ENCODE measurements at places on chromosomes 12 and 14.

DNA sequence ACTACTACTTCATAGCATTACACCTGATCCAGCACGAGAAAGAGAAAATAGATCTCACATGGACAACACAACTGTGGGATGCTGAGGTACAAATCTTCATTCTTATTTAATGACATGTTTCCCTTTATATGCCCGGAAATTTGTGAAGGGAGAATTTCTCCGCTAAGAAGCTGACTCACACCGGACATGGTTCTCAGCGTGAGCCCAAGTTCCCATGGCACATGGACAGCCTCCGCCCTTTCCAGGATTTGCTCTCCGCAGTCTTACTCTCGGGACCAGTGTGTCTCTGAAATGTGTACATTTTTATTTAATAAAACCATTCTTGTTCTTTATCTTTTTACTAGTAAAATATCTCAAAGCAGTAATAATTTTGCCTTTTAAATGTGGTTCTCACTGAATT lies 1154.8 kb downstream of the TMEM121 start:
- DNase-seq, result no peak

DNA sequence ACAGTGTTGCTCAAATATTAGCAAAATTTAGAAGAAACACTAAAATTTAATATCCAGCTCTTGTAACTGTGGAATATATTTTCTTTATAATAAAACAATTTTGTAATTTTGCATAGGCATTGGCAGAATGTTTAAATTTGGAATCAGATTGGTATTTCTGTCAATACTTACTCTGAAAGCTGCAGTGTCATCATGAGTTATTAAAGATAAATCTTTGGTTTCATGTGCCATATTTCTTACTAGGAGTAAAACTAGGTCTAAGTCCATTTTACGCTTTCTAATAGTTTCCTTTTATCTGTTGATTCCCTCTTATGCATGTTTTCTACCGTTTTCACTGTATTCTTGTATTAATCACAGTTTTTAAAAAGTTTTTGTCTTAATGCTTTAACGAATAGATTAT lies 49.7 kb downstream of the CCDC91 start:
- DNase-seq, result no peak

DNA sequence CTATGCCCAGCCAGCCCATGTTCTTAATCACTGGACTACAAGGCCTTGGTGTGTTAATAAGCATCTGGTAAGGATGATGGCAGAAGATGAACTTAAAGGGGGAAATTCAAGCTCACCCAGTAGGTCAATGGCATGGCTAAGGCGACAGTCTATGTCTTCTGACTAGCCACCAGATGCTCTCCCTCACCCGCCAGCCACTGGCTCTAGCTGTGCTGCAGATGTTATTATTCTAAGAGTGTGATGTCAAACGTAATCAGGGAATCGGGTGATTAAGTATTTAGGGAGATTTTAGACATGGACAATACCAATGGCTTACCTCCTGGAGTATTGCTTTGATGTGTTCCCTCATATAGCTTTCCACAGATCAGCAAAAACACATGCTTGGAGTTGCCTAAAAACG lies 39.2 kb upstream of the MAX start:
- DNase-seq, result no peak

DNA sequence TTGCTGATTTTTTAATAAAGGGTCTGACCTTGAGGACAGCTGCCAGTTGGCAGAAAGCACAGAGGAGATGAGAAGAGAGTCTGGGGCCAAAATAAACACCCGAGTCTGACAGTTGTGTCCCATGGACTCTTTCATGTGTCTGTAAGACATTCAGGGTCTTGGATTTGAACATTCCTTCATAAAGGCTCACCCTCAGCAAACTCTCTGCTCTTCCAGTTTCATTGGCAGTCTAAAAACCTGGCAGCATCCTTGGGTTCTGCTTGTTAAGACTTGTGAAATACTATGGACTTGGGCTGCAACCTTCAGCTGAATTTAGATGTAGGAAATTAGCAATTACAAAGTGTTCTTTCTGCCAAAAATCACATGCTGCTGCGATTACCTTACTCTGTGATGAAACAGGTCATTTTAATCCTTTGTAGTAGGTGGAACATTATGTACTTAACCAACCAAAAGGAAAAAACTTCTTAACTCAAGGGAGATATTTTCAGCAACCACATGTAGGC lies 32.0 kb upstream of the LMNTD1 start:
- DNase-seq, result no peak

- DNase-seq, result no peak
Observed at GRCh38 chr14:105058521-105059034, 6.7 kb downstream of the GPR132 start.

DNA sequence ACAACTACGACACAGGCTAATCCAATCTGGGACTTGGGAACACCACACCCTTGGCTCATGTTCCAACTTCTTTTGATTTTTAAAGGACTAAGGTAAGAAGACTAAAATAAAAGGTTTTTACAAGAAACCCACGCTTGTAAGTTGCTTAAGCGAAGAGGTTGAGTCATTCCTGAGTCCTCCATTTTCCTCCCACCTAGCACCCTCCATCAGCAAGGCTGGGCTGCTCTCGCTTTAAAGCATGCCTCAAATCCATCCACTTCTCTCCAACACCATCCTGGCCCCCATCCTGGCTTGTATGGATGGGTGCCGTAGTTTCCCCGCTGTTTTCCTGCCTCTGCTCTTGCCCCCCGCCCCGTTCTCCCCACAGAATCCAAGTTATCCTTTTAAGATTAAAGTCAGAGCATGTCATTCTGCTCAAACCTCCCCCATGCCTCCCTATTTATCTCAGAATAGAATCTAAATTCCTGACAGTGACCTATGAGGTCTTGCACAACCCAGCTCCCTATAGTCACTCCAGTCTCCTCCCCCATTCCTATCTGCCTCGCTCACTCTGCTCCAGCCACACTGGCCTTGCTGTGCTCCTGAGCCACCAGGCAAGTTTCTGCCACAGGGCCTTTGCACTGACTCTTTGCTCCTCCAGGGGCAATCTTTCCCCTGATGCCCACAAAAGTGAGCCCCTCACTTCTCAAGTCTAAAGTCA lies 34.5 kb downstream of the SCARB1 start:
- DNase-seq, result no peak

DNA sequence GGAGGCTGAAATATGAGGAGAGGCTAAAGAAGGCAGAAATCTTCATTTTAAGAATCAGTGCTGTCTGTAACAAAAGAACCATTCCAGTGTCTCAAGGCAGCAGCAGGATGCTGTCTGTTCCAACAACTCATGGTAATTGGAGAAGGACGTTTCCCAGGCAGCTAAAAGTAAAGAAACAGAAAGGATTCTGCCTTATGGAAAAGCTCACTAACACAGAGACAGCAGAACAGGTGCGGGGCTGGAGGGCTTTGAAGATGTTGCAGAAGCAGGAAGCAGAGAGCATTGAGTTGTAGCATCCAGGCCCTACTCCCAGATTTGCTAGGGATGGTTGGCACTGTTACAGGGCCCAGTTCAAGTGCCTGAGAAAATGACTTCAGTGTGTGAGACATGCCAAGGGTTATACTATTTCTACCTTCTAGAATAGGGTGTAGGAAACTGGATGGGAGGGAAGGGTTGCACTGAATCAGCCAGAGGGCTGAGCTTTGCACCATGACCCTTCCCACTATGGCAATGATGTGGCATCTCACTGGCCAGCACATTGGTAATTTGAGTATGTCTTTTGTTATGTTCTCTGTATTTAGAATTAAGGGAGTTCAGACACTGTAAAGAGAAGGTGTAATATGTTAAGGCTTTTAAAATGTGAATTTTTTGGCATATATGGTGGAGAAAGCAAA lies 160.0 kb upstream of the FBXO33 start:
- DNase-seq, result no peak

GRCh38 chr12:114975640-114976310 lies 291.8 kb upstream of the TBX3 start:
- DNase-seq, result no peak

- DNase-seq, result no peak
Observed at GRCh38 chr12:124321556-124322270, 26.8 kb downstream of the RFLNA start.

GRCh38 chr12:26854031-26854390 lies 21.0 kb upstream of the ITPR2 start:
- DNase-seq, result no peak

DNA sequence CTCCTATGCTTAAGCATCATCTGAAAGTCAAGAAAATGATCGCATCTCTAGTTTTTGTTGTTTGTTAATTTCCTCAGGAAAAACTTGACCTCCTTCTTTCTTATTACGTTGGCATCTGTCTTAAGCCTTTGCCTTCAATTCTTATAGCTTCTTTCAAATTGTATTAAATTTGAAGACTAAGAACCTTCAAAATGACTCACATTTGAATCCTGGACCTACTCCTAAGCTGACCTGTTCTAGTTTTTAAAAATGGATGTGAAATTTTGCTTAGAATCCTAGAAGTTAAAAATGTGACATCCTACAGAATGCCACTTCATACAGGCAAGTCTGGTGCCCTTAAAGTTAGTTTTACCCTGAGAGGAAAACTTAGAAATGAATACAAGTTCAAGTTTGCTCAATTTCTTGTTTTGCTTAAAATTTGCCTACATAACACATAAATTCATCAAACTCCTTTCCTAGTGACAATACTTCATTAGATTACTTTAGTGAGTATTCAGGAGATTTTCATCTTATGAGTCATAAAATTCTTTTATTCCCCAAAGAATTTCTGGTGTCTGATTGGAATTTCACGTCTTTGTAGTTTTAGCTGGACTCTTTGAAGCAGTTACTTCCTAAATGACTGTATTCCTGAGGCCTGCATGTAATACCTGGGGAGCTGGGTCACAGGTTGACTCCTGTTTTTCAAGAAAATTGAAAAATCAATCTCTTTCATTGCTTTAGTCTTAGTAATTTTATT lies 152.3 kb downstream of the MSRB3 start:
- DNase-seq, result no peak

DNA sequence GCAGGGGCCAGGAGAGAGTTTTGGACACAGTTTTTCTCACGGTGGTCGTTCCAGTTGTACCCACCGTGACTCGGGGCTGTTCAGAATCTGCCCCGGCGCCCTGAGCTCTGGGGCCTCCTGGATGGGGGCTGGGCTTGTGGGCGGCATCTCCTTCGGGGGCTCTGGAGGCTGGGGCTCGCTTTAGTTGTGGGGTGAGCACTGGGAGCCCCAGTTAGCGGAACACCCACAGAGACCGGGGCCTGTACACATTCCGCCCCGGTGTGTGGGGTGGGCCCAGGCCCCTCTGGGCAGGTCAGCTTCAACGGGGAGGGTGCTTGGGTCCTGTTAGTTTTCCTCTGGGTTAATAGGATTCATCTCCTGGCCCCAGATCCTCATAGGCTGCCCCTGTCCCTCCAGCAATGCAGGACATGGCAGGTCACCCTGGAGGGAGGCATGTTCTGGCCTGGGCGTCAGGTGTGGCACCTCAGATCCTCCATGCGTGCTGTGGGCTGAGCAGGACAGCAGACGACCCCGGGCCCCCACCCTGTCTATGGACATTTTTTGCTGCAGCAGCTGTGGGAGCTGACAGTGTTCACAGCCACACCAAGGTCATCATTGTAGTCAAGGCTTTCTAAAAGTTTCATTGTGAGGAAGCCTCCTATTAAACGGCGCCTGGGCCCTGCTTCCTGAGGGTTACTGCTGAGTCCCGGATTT lies 393.2 kb downstream of the TMEM121 start:
- no peak for DNase-seq

- DNase-seq, result no peak
Observed at GRCh38 chr14:77148510-77149231, 7.1 kb upstream of the ZDHHC22 start.

DNA sequence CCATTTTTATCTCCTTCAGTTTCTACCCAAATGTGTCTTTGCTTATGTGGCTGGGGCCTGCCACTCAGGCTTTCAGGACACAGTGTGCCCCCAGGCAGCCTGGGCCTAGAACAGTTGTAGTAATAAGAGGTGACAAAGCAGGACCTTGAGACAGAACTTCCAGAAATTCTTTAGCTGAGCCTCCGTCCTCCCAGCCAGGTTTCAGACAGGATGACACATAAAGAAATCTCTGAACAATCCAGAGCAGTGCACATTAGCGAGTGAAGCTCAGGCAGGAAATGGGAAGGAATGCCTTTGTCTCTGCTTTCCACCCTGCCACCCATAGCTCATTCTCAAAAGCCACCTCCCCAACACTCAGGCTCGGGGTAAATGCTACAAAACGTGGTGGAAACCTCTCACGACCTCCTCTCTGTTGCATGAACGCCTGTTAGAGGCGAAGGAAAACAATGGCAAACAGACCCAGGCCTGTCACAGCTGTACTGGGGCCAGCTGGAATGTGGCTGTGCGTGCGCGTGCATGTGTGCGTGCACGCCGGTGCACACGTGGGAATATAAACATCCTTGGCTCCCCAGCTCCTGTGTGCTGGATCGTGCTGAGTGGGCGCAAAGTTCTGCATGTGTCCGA lies 286.7 kb downstream of the ZFP36L1 start:
- DNase-seq, result no peak

- no peak for DNase-seq
Observed at GRCh38 chr12:94649349-94650142, 811 bp downstream of the TMCC3 start.

DNA sequence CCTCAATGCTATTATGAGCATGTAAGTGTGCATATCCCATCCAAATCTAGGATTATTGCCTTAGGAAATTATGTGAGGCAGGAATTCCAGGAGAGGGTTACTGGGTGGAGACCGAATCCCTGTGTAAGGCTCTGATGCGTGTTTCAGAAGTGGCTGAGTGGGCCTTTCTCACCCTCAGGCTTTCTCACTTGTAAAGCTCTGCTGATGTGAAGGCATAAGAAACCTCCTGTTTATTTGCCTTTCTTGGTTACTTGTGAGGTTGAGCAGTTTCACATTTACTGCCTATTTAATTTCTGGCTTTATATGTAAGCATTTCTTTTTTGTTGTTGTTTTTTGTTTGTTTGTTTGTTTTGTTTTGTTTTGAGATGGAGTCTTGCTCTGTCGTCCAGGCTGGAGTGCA lies 11.0 kb downstream of the IL31 start:
- DNase-seq, result no peak

DNA sequence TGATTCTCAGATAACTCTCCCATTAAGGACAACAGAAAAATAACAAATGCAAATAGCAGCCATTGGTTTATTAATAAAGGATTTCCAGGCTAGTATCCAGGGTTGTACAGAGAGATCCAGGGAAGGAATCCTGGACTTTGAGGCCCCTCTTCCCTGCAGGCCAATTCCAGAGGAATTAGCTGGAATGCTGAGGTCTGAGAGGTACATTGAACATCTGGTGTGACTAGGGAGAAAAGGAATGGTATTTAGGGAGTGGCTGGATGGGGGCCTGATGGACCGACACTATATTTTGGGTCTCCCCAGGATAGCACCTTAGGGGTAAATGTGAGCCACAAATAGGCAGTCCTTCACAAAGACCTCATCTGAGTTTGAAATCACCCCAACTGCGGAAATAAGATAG lies 924.5 kb downstream of the AACS start:
- no peak for DNase-seq

GRCh38 chr12:98401427-98401826 lies 114.0 kb upstream of the TMPO start:
- DNase-seq, result no peak
